ENCODE measurements at places on chromosomes 16 and 17. TPM values are rescaled to one million over a fixed set of nuclear protein-coding genes. Genes with fewer than 3 reads are reported as not detected.

The B3GNT9 gene
- total RNA-seq, result 15.6 TPM

The KRT33B gene
- 0.09 TPM for total RNA-seq

The HP gene
- total RNA-seq, result 0.13 TPM

The PKMYT1 gene
- total RNA-seq, result 3.6 TPM

The CA4 gene
- 7.4 TPM for total RNA-seq

The CDK5R1 gene
- total RNA-seq, result 4.4 TPM

The NLRC5 gene
- total RNA-seq, result 3.2 TPM

The TRAPPC2L gene
- 52.1 TPM for total RNA-seq

The GAST gene
- total RNA-seq, result not detected

The BAHCC1 gene
- 6.9 TPM for total RNA-seq

The B4GALNT2 gene
- total RNA-seq, result under 0.01 TPM

The ACAP1 gene
- total RNA-seq, result 12.1 TPM

The ZNF19 gene
- total RNA-seq, result 3.4 TPM

The GPR179 gene
- 0.22 TPM for total RNA-seq

The KCNJ18 gene
- total RNA-seq, result not detected

The TRIM72 gene
- 55.5 TPM for total RNA-seq

The TERF2IP gene
- total RNA-seq, result 53.1 TPM

The GAS2L2 gene
- total RNA-seq, result 0.04 TPM

The CCT6B gene
- total RNA-seq, result 2.4 TPM

The MYCBPAP gene
- total RNA-seq, result 0.66 TPM

The KRTAP17-1 gene
- not detected for total RNA-seq

The DLX4 gene
- total RNA-seq, result 0.13 TPM

The NQO1 gene
- total RNA-seq, result 8.2 TPM

The CSH2 gene
- total RNA-seq, result 8.5 TPM

The GCGR gene
- not detected for total RNA-seq

The CD300E gene
- total RNA-seq, result 0.09 TPM

The MARVELD3 gene
- not detected for total RNA-seq

The CCL15 gene
- total RNA-seq, result not detected

The ZPBP2 gene
- not detected for total RNA-seq

The MMP28 gene
- 3.5 TPM for total RNA-seq

The PLCG2 gene
- total RNA-seq, result 4.7 TPM

The AKAP10 gene
- total RNA-seq, result 21.5 TPM

The RFWD3 gene
- total RNA-seq, result 9.5 TPM

Data from muscle of leg (tissue), 16 donors.